Activated naive CD8-positive, alpha-beta T cell treated with anti-CD3 and anti-CD28 coated beads, Interleukin-2, amount 10 ng/mL, durations not matched to agents 7 days and 5 days (primary cell): ENCODE measurements at places on chromosomes 1 and 21. TPM values are rescaled to one million over a fixed set of nuclear protein-coding genes. Genes with fewer than 3 reads are reported as not detected.

SLC16A1 gene
- total RNA-seq, result 31.4 TPM

- peak; percentile 66 for DNase-seq
These were observed 674 bp upstream of the ATXN7L2 start for GRCh38 chr1:109482791-109483671.

DNA sequence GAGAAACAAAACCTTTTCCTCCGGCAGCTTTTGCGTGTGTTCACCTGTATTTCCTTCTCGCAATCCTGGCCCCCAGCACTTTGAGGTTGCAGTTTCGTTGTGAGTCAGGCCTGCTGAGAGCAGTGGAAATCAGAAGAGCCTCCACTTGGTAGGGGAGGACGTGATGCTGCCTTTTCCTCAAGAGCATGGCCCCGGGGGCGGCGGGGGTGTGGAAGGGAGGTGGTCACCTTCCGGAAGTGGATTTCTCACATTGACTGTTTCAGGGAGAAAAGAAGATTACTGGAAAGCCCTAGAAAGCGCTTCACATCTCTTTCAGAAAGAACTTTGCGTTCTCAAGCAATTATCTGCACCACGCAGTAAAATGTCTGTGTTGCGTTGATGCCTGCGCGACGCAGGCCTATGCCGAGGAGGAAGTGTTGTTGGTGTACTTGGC, 12.2 kb upstream of the IL10 start:
- peak; percentile 79 for DNase-seq

- no peak for DNase-seq
These were observed 76.0 kb upstream of the SLC35F3 start for GRCh38 chr1:233828480-233828879.

NR0B2 gene
- not detected for total RNA-seq

DNA sequence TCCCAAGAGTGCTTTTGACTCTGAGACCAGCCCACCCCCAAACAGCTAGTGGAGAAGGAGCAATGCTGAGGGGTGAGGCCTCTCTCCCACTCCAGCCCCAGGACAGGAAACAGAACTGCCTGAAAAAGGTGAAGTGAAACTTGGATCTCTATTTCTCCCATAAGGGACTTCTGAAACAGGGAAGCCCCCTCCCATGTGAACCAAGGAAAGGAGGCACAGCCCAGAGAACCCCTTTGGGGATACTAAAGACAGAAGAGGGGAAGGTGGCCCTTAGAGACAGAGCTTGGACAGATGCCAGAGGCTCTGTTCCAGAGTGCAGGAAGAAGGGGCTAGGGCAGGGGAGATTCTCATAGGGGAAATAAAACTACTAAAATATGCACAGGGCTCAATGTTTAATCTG, 2.9 kb downstream of the TNFAIP8L2 start:
- no peak for DNase-seq

LAMB3 gene
- 0.96 TPM for total RNA-seq

DENND2D gene
- total RNA-seq, result 293 TPM

GRCh38 chr21:34617753-34618339, 2.9 kb upstream of the RCAN1 start:
- DNase-seq, result no peak

TMED5 gene
- total RNA-seq, result 52.3 TPM

DNA sequence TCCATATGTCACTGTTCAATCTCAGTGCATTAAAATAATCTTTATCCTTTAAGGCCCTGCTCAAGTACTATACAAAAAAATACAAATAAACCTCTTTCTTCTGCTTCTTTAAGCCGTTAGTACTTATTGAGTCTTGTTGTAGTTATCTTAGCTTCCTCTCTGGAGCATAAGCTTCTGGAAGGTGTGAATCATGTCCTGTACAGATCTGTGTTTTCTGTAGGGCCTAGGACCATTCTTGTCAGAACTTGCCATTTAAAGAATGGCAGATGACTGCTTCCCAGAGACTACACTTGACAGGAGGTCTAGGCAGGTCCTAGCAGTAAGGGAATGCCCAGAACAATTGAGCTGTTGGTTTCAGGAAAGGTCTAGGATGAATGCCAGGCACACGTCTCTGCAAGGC, 12.9 kb downstream of the NEK7 start:
- no peak for DNase-seq

DNA sequence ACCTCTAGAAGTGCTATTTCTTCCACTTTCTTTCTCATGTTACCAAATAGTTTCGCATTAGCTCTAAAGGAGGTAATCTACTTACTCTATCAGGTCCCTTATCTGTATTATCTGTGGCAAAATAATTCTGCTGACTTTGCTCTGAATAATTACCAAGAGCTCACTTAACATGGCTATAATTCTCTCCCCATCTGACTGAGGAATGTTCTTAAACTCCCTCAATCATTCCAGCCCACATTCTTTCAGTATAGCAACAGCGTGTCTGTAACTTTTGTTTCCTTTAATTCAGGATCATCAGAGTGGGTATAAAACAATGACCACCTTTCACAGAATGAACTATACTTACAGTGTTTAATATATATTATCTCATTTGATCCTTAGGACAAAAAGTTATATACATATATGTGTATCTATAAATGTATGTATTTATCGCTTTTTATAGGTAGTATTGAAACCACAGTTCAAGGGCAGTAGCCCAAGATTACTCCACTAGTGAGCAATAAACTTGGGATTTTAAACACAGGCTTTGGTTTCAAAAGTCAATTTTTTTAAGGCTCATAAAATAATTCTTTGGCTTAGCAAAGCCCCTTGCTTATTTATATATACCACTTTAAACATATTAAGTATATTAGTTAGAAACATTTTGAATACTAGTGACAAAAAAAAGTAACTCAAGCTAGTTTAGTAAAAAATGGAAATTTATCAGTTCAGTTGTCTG, 36.1 kb upstream of the ST6GALNAC3 start:
- no peak for DNase-seq

DNA sequence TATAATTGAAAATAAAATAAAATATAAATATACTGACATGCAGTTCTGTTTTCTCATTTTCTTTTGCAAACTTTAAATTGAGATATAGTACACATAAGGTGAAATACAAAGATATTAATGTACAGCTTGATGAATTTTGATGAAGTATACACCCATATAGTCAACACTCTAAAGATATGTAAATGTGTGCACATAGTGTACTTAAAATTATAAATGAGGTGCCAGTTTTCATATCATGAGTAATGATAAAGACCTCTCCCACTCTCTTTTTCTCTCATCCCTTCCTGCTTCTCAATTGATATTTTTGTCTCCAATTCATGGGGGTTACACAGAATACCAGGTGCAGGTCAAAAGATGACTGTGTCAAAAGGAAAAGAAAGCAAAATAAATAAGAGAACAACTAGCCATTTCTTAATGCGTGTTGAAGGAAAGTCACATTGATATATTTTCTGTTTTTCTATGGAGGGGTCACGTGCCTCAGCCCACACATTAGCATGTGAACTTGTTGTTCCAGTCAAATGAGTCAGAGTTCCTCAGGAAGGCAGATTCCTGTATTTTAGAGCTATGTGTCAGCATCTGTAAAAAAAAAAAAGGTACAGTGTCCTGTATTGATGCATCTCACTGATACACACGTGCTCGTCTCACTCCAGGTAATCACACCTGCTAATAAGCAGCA, 64.3 kb upstream of the HOOK1 start:
- no peak for DNase-seq

MCOLN2 gene
- 19.9 TPM for total RNA-seq

GRCh38 chr1:13623021-13623637, 39.5 kb downstream of the PDPN start:
- DNase-seq, result no peak

DNA sequence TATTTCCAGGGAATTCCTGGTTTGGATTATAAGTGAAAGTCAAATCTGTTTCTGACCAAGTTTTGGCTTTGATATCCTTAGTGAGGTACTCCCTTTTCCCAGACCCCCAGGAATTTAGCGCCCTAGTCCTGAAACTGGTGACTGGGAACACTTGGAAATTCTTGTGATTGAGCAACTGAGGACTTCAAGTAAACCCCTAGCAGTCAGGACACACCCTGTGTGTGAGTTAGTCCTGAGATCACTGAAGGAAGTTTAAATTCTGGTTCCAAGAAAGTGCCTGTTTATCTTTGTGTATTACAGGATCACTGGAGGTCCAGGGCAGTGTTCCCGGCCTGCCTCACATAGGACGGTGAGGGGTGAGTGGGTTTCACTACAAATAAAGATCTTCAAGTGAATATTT, 95.1 kb upstream of the F3 start:
- DNase-seq, result no peak

LGR6 gene
- 2.7 TPM for total RNA-seq

GRCh38 chr1:208174731-208175507, 69.3 kb downstream of the PLXNA2 start:
- DNase-seq, result no peak

- no peak for DNase-seq
These were observed 1.1 kb downstream of the KCND3 start for GRCh38 chr1:111988377-111988742.

DNA sequence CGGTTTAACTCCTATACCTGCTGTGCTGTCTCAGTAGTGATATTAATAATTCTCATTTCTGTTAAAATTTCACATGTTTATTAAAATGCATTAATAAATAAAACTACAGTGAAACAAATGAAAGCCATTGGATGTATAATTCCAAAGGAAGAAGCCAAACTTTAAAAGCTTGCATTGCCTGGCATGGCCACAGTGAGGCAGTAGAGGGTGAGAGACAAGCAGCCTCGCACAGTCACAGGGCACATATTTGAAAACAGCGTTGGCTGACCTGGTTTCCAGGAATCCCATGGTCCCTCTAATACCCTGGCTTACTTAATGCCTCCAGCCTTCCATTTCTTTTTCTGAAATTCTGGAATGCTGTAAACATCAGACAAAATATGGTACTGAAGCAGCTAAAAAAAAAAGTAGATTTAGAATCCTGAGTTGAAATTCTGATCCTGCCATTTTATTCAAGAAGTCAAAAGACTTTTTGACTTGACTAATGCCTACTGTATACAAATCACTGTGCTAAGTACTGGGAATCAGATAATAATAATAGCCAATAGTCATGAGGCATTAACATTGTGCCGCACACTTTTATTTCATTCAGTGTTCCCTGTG, 6.7 kb upstream of the RNASEL start:
- peak; percentile 63 for DNase-seq

FRRS1 gene
- 4.7 TPM for total RNA-seq

S100A7A gene
- total RNA-seq, result not detected

DNA sequence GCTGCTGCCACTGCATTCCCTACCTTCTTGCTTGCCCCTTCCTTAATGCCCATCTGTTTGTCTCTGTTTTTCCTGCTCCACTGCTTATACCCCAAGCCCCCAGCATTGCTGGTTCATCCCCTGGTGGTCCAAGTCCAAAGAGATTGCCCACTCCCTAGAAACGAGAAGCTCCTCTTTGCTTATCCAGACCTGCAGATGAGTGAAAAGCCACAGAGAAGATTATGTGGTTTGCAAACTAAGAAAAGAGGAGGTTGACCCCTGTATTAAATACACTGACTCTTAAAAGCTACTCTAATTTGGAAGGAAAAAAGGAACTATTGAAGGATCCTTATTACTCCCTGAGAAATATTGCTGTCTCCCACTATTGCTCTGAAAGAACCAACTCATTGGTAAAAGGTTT, 146.8 kb upstream of the RAB4A start:
- DNase-seq, result no peak

DNA sequence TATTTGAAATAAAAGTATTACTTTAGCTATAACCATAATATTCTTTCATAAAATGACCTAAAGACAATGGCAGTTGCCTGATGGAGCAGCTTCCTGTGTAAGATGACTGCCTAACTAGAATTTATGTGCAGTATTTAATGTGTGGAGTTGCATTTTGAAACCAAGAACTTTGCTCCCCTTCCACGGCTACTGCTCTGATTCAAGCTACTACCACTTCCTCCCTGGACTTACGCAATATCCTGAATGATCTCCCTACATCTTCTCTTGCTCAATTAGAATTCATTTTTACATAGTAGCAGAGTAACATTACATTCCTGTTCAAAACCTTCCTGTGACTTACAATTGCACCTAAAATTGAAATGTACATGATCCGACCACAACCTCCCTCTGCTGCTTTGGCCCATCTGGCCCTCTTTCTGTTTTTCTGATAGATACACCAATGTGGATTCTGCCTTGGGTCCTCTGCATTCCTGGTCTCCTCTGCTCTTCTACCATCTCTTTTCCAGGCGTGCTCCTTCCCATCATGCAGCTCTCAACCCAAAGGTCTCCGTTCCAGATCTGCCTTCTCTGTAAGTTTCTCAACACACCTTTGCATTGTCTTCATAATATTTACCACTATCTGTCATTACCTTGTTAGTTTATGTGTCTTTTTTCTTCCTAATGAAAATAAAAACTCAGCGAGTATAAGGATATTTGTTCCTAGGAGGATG, 47.4 kb upstream of the USP25 start:
- no peak for DNase-seq

GRCh38 chr1:93604411-93604810, 77.2 kb downstream of the BCAR3 start:
- no peak for DNase-seq

- DNase-seq, result peak; percentile 92
These were observed at the start of gene GMEB1 for GRCh38 chr1:28668191-28668955. Gene GMEB1 (plus strand): TSS chr1:28668784. CDS start chr1:28683613, 14,829 bp downstream.

GRCh38 chr21:42784276-42784675, 95.1 kb downstream of the WDR4 start:
- DNase-seq, result no peak

GRCh38 chr21:33774551-33774950, 132.2 kb downstream of the ITSN1 start:
- no peak for DNase-seq

- DNase-seq, result no peak
These were observed 166.2 kb downstream of the ASTN1 start for GRCh38 chr1:176998183-176998795.

OR2T33 gene
- not detected for total RNA-seq

DNA sequence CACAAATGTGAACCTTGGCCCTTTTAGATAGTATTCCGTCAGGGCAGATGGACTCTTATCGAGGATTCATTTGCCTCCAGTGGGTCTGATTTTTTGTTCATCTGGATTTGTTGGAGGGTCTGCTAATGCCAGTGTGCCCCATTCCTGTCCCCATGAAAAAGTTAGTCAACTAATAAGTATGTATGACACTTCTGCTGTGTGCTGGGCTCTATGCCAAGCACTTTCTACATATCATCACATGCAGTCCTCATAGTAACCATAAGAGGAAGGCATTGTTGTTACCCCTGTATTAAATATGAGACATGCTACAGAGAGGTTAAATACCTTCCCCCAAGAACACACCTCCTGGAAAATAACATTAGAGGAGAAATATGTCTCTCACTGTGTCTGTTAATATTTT, 46.6 kb upstream of the MAB21L3 start:
- no peak for DNase-seq

GRCh38 chr21:38350684-38351083, 93.9 kb downstream of the KCNJ15 start:
- DNase-seq, result no peak

ATP5PB gene
- 260 TPM for total RNA-seq

UBE4B gene
- 33.4 TPM for total RNA-seq

- DNase-seq, result no peak
These were observed 24.7 kb downstream of the IL23R start for GRCh38 chr1:67190942-67191341.

LRRC71 gene
- not detected for total RNA-seq

VWA5B1 gene
- not detected for total RNA-seq

DNA sequence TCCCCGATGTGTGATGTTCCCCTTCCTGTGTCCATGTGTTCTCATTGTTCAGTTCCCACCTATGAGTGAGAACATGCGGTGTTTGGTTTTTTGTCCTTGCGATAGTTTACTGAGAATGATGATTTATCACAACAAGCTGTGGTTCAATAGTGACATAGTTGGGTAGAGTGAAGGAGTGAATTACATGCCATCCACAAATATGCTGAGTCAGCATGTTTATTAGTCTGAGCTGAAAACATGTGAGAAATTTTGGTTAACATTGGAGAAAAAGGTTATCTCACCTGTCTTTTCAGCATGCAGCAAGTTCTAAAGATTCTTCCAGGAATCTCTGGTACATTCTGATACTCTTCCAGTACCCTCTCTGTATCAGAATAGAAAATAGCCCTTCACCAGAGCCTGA, 19.0 kb downstream of the OR2L3 start:
- DNase-seq, result no peak

ZMYND12 gene
- total RNA-seq, result 0.79 TPM
